Fibroblast of skin of right biceps (primary cell): ENCODE measurements at places on chromosomes 6 and 20.

- DNase-seq, result no peak
Measured at GRCh38 chr6:104019075-104019753, 840.5 kb downstream of the HACE1 start.

DNA sequence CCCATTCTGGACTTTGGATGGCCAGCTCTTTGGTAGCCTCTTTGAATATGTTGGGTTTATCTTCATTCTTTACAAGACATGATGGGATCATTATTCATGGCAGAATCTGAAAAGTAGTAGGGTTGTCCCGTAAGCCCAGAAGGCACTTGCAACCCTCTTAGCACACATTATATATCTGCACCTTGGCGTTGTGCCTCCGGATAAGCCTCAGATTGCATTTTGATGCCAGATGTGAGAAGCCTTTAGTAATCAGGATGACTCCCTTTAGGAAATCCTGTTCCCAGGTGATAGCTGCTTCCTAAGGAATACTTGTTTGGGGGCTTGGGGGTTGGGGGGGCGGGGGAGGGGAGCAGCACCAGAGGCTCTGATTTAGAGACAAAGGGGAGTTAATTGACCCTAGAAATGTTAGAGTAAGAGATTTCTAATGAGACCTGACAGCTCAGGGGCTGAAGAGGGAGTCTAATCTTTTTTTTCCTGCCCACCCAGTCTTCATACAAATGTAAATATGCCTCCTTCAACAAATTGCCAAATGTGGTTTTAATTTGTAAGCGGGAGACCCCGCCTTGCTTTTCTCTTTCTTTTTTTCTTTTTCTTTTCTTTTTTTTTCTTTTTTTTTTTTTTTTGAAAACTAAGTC, 55.1 kb downstream of the JAG1 start:
- peak; percentile 48 for DNase-seq

DNA sequence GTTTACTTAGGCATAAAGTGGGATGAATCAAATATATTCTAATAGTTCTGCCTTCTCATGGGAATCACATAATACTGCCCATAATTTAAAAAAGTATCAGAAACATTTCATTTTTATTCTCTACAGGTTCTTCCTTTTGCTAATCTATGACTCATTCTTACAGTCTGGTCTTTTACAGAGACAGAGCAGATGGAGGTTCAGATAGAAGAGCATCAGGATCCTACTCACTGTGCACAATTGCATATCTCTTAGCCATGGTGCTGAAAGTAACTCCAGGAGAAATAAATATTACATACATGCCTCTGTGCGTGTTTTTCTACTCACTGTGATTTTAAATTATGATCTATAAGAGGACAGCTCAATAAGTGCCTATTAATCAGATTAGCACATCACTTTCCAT, 16.3 kb upstream of the OR2B6 start:
- DNase-seq, result no peak

GRCh38 chr6:31821301-31822035, 6.1 kb upstream of the HSPA1B start:
- peak; percentile 45 for DNase-seq

DNA sequence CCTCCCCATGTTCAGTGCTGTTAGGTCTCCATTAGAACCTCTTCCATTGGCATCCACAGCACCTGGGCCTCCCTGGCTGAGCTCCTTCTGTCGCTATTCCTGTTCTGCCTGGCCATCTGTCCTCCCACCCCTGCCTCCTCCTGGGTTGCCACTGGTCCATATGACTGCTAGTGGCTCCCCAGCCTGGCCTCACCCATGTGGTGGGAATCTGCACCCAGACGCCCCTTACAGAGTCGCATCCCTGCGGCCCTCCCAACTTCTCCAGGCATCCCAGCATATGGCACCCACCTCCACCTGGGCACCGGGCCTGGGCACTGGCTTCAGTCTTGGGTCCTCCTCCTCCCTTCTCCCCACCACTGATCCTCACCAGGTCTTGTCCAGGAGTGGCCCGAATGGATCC, 7.7 kb downstream of the CDC25B start:
- DNase-seq, result no peak

DNA sequence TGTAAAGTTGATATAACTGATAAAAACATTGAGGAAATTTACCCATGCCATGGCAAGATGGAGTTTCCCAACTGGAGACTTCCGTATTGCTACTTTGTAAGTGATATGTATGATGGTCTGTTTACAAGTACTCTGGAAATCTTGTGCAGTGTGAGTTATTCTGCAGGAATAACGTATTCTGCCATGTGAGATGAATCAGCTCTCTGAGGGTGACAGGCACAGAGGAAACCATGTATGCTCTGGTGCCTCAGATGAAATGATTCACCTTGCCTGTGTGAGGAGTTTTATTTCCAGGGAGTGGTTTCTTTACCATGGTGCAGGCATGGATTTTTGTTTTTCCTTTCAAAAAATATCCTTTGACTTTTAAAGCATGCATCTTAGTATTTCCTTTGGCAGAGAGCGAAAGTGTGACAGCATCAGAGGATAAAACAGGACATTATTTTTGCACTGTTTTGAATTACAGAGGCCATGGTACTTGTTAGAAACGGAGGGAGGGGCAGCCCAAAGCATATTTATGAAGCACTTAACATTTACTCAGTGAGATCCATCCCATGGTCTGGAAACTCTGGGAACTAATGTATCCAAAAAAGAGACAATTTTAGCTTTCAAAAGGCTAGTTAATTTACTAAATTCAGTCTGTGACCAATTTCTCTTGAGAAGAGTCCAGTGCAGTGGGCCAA, 36.0 kb upstream of the MTRF1L start:
- peak; percentile 45 for DNase-seq

DNA sequence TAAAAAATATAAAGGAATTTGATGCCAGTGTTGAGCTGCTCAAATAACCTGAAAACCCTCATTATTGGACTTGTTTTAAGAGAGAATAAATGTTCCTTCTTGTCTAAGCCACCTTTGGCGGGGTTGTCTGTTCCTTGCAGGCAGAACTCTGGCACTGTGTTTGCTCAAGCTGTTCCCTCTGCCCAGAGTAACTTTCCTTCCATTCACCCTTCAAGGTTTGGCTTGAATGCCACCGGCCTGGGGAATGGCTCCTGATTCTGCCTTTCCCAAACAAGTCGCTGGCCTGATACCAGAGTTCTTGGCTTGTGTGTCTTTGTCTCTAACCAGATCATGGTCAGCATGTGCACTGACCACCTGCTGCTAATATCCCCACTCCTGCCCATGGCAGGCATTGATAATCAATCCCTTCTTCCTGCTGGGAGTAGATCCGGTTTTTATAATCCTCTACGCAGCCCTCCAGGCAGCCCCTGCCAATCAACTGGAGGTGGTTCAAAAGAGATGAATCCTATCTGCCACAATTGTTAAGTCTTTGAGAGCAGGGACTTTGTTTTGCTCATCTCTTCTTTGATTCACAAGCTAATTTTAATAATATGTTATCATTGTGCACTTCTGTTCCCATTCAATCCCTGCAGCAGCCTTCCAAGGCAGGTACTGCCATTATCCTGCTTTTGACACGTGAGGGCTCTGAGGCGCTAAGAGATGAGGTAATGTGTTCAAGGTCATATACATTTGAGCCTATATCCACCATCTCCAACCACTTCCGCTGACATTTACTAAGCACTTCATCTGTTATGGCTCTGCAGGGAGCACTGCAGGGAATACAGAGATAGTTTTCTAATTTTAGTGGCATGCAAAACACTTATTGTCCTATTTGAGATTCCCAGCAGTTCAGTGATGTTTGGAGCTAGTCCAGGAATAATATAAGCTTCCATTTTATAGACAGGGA, 3.1 kb upstream of the CCM2L start:
- no peak for DNase-seq

DNA sequence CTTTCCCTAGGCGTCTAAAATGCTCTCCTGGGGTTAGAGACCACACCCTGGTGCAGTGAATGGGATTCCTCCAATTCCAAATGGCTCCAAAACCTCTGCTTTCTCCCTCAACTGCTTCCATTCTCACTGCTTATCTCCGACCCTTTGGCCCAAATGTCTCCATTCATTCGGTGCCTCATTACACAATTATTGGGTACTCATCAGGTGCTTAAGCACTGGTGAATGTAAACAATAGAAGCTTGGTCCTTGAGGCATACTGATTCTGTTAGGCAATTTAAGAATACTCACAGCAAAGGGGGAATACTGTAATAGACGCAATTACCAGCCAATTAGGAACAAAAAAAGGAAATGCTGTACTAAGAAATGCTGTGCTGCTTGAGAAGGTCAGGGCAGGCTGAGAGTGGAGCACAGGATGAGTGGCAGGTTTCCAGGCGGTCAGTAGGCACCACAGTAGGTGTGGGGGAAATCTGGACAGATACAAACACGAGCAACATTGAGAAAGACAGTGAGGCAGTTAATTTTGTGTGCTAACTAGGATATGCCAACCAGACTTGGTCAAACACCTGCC, 23.0 kb downstream of the GMDS start:
- DNase-seq, result no peak

DNA sequence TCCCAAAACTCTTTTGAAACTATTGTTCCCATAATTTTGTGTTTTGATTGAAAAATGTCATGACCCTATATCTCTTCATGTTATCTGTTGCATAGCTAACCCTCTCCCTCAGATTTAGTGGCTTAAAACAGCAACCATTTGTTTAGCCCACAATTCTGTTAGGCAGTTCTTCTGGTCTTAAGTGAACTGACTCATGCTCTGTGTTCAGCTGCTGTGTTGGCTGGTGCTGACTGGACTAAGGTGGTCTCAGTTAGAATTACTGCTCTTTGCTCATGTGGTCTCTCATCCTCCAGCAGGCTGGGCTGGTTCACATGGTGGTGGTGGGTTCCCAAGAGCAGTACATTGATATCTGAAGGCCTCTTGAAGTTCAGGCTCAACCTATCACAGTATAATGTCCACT, 80.8 kb downstream of the KHDC1L start:
- no peak for DNase-seq

DNA sequence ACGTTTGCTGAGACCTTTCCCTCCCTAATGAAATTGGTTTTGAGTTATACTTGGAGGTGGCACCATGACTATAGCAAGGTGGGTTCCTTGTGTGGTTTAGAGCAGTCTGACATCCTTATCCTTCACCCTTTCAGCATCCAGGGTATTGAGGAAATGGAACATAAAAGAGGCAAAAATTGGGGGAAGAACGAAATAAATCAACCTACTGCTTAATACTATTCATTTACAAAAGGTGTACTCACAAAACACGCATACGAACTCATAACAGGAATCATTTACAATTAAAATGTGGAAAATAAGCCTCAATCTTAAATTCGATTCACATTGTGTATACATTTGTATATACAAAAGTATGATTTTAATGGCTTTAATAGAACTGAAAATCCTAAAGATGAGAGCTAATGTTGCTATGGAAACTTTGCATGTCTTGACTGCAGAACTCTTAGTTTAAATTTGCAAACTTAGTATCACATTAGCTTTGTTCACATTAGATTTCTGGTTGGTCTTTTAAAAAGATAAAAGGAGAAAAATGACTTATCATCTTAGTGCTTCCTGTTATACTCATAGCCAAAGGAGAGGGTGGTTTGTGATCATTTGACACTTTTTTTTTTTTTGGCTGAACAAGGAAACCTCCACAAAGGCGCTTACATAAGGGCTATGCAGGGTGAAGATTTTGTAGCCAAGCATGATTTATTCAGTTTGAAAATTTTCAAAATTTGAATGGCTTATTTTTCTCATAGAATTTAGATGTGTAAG, 76.1 kb upstream of the ATXN1 start:
- no peak for DNase-seq

GRCh38 chr6:157194643-157195042, 128.7 kb downstream of the TMEM242 start:
- DNase-seq, result no peak

- DNase-seq, result no peak
Measured at GRCh38 chr6:97689078-97689754, 406.2 kb upstream of the MMS22L start.

DNA sequence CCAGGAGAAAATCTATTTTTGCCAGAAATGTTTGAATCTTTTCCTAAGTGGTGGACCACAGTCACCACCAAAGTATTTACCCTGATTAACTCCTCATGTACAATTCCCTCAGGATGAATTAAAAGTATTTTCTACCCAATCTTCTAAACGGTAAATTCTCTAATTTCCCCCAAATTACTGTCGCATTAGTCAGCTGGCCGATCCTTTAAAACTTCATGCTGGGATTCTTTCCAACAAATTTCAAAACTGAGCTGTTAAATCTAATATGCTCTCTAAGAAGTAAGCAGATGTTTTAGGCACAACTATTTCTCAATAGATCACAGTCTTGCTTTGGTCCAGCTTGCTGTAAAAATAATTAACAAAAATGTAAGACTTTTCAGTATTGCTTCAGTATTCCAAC, 447.2 kb downstream of the FRK start:
- peak; percentile 98 for DNase-seq

- DNase-seq, result peak; percentile 43
Measured at GRCh38 chr6:166969390-166970002, 13.1 kb upstream of the RNASET2 start.

- no peak for DNase-seq
Measured at GRCh38 chr6:79610306-79611009, 20.7 kb upstream of the SH3BGRL2 start.

GRCh38 chr20:59831024-59831915, 102.2 kb downstream of the SYCP2 start:
- no peak for DNase-seq

DNA sequence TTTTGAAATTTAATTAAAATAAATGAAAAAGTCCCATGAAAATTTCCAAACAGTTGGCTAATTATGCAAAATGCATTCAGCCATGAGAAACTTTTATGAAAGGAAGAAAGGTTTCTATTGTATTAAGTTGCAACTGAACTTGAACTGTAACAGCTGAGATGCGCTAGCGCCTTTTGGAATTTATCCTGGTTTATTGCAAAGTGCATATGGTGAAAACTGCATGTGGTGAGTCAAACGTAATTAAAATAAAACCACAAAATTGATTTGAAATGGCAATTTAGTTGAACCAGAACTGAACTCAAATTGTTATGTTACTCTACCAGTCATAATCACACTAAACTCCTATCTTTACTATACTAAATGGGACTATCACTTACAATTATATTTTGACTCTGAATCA, 46.4 kb upstream of the COL21A1 start:
- DNase-seq, result peak; percentile 9

- peak; percentile 36 for DNase-seq
Measured at GRCh38 chr6:14450133-14450504, 332.5 kb downstream of the CD83 start.

DNA sequence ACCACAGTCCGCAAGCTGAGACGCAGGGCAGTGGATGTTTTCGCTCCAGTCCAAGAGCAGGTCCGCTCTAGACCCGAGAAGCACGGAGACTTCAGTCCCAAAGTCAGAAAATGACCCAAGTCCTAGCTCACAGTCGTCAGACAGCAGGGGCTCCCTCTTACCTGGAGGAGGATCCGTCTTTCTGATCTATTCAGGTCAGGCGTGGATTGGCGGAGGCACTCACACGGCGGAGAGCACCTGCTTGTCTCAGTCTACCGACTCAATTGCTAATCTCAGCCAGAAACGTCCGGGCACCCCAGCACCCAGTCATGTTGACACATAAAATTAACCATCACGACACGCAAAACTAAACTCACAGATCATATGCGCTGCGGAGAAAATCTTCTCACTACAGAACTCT, 285.3 kb upstream of the CDH4 start:
- no peak for DNase-seq

GRCh38 chr6:161168281-161168891, 105.5 kb downstream of the AGPAT4 start:
- peak; percentile 99 for DNase-seq
